ENCODE measurements at places on chromosomes 1 and 21.

- DNase-seq = no peak
These were observed 188.1 kb downstream of the ST6GALNAC3 start for GRCh38 chr1:76262601-76263000.

DNA sequence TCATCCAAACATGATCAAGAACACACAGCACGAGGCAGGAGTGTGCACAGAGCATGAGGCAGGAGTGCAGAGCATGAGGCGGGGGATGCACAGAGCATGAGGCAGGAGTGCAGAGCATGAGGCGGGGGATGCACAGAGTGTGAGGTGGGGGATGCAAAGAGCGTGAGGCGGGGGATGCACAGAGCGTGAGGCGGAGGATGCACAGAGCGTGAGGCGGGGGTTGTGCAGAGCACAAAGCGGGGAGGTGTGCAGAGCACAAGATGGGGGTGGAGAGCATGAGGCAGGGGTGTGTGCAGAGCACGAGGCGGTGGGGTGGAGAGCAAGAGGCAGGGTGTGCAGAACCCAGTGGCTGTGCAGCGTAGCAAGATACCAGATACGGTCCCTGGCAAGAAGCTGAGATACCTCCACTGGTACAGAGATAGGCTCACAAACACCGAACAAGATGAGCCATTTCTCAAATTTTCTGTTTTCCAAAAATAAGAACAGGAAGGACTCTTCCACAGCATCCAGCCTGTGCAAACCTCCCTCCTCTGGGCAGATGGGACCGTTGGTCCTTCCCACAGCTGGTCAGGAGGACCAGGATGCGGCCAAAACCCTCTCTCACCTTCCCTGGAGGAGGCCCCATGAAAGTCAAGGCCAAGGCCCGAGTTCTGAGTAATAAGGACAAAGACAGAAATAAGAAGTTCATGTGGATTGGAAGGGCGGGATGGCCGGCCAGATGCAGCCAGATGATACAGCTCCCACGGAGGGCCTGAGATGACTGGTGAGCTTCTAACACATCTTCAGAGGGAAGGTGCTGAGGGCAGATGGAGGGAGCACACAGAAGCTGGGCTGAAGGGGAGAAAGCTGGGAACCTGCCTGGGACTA is 12.0 kb downstream of the SPATC1L start:
- DNase-seq = no peak

DNA sequence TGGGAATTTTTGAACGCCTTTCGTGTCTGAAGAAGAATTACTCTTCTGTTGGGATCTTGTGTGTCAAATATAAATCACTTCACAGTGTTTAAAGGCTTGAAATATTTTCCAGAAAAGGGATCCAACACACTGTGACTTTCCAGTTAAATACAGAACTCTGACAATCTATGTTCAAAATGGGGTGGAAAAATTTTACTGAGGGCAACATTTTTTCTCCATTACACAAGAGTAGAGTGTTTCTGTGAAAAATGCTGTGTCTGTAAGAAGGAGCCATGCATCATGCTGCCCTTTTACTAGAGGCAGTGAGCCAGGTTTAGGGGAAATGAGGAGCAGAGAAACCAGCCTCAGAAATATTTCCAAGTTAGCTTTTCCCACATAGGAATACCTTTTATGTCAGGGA is 86.5 kb downstream of the VPS13D start:
- DNase-seq = no peak

- no peak for DNase-seq
These were observed 2.5 kb upstream of the PADI6 start for GRCh38 chr1:17369466-17369865.

GRCh38 chr1:72690871-72691270 is 408.5 kb upstream of the NEGR1 start:
- no peak for DNase-seq

All from retina (tissue), 1 donor.